Stimulated activated CD4-positive, alpha-beta T cell treated with anti-CD3 and anti-CD28 coated beads, Interleukin-2, amount 100 ng/mL, for 24 hours (primary cell): ENCODE measurements at places on chromosomes 7 and 10.

DNA sequence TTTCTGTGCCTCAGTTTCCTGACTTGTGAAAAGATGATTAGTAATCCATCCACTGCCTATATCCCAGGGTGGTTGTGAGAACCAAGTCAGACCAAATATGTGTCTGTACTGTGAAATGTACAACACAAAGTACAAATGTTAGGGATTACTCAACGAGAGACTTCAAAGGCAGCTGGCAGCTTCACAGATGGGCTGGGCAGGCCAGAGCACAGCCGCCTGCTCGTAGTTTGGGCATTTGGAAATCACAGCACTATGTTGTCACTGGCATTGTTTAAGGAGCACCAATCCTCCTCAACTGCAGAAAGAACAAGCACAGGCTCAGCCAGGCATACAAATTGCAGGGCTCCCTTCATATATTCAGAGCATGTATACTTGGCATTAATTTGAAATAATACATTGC, 64.5 kb upstream of the C10orf90 start:
- no peak for DNase-seq

DNA sequence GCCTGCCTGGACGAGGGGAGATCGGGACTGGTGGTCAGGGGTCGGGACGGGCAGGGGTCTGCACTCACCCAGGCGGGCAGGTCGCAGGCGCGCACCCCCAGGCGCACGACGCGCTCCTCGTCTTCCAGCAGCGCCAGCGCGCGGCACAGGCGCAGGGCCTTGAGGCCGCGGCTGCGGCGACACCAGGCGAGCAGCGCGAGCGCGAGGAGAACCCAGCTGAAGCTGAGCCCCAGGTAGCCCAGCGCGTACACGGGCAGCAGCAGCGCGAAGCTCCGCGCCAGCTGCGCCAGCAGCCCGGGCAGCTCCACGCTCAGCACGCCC, 328 bp downstream of the ESYT2 start:
- DNase-seq, result peak; percentile 66

DNA sequence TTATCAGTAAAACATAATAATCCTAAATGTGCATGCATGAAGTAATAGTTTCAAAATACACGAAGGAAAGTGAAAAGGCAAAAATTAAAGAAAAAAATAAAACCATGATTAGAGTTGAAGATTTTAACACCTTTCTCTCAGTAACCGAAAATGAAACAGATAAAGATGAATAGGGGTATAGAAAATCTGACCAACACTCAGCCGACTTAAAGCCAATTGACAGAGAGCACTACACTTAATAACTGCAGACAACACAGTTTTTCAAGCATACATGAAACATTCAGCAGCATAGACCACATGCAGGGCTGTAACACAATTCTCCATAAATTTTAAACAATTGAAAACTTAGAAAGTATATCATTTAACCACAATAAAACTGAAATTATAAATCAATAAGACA, 76.1 kb downstream of the CUBN start:
- no peak for DNase-seq

GRCh38 chr10:89051593-89051992, 61.0 kb downstream of the FAS start:
- DNase-seq, result no peak

- DNase-seq, result no peak
These were observed 33.7 kb upstream of the RHEB start for GRCh38 chr7:151553356-151553755.

DNA sequence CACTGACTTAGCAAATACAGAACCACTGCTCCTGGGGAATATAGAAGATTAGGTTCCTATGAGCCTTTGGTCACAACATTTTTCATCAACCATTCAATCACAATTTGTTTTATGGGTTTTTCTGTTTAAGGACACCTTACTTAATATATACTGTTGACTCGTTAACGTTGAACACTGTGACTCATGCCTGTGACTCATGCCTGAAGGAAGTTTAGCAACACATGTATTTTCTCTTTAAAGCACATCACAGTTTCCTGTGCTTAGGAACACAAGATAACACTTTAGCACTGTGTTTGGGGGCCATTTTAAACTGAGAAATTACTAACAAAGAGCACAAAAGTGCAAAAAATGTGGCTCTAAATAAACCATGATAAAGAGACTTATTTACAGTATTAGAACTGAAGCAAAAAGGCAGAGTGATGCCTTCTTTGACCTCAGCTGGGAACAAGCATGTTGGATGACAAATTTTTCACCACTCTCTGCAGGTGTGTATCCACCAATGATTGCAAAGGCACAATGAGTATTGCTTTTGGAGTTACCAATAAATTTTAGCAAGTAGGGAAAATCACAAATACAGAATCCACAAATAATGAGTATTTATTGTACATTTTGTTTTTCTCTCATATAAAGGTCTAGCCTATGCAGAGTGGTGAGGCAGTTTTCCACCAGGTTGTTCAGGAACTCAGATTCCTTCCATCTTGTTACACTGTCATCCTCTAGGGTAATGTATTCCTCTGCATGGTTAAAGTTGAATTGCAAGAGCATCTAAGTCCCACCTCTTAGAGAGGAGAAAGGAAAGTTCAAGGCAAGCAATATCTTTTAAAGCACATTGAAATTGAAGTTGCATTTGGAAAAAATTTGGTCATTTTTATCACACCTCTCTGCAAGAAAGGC, 7.3 kb downstream of the FGFBP3 start:
- peak; percentile 66 for DNase-seq

GRCh38 chr7:134374291-134374690, 57.6 kb upstream of the SLC35B4 start:
- no peak for DNase-seq

DNA sequence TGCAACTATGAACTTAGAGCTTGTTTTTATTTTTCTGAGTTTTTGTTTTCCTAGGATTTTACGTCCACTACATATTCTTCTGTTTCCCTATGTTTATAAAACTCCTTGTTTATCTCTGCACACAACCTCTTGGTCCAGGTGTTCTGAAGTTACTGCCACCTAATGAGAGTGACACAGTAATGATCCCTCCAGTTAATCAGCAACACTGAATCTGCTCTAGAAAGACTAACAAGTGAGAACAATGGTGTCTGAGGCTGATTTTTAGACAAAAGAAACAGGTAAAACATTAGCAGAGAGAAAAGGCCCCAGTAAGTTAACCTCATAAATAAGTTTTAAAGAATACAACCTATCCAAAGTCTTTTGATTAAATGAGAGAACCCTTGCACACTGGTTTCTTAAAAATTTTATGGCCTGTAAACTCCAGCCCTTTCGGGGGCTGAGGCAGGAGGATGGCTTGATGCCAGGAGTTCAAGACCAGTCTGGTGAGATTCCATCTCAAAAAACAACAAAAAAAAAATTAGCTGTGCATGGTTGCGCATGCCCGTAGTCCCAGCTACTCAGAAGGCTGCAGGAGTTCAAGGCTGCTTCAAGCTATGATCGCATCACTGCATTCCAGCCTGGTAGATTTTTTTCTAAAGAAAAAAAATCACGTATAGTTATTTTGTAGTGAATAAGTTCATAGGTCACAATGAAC, 397.6 kb downstream of the MAGI2 start:
- DNase-seq, result no peak

DNA sequence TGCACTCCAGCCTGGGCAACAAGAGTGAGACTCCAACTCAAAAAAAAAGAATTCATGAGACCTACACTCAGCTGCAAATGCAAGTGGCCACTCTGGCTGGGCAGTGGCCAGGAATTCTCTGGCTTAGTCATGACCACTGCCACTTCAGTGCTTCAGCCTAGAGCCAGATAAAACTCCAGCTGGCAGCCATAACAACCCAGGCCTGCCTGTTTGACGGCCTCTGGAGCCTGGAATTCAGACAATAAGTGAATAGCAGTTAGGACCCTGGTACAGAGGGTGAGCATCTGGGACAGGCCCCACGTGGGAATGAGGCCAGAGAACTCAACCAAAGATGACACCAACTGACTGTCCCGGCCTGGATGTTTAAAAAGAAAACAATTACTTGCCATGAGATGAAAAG, 18.9 kb downstream of the RCC1L start:
- no peak for DNase-seq

GRCh38 chr10:48697821-48698764, 13.4 kb downstream of the WDFY4 start:
- no peak for DNase-seq

- DNase-seq, result peak; percentile 38
These were observed 16.6 kb downstream of the ACBD5 start for GRCh38 chr10:27223964-27224363.

- no peak for DNase-seq
These were observed 174.8 kb upstream of the ANK3 start for GRCh38 chr10:60564475-60564874.

DNA sequence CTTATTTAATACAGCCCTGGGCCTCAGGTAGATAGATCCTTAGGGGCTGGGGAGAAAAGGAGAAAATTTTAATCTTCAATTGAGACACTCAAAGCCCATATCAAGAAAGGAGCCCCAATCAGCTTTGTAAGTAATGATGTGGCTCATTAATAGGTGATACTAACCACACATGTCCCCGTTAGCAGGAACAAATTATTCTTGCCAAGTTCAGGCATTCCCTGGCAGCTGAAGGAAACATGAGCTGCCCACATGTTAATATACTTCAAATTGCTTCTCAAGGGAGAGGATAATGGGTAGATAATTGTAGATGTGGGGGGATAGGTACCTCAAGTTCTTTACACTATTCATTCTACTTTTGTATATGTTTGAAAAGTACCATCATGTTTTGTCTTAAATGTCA, 14.5 kb downstream of the IFIT5 start:
- DNase-seq, result no peak

DNA sequence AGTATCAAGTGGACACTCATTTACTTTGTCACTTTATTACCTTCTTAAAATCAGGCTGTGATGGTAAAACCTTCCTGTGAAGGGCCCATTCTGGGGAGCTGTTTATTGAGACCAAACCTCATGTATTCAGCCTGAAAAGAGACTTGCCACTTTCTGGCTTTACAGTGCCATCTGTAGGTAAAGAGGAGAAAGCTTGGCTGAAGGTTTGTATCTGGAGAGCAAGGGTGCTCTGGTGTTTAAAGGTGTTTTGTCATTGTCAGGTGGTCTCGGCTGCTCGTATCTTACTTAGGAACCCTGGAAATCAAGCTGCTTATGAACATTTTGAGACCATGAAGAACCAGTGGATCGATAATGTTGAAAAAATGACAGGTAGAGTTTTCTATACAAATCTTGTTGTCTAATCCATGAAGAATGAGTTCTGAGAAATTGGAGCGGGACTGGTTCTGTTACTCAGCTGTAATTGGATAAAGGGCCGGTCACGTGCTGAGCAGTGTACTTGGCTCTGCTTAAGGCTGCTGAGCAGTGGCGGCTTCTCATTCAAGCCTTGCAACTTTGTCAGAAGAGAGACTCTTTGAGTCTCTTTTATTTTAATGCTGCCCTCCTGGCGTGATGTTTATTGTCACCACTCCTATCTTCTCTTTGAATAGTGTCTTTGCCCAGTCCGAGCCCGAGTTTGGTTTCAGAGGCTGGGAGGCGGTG, 46.9 kb downstream of the AP3M1 start:
- DNase-seq, result no peak

GRCh38 chr7:28405662-28406061, 6.7 kb upstream of the CREB5 start:
- no peak for DNase-seq

GRCh38 chr10:43199088-43199683, 60.9 kb downstream of the CSGALNACT2 start:
- DNase-seq, result no peak

DNA sequence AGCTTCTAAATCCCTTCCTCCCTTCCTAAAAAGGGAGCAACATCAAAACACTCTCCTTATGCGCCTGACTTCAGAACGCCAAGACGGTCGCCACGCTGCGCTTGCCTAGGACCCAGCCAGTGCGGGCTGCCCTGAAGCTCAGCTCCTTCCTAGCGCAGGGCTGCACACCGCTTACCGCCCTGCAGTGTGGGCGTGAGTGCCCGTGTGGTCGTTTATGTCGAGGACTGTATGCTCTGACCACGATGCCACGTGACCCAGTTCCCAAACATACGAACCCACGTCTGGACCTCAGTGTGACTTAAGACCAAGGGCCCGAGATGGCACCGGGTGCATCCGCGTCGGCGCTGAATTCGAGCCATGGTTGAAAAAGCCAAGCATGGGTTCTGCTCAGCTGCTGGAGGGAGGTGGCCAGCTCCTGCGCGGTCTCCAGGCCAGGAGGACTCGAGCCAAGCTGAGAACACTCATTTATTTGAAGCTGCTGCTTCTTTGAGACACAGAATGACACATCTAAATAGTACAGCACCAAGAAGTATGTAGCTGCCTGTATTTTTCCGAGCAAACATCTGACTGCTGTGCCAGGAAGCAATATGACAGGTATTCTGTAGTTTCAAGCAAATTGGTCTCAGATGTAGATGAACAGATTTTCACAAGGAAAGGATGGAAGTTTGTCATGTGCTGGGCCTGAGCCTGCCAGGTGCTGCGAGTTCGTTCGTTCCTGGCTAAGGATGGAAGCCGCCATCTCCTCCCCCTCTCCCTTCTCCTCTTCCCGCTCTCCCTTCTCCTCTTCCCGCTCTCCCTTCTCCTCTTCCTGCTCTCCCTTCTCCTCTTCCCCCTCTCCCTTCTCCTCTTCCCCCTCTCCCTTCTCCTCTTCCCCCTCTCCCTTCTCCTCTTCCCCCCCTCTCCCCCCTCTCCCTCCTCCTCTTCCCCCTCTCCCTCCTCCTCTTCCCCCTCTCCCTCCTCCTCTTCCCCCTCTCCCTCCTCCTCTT, 184.7 kb downstream of the EBF3 start:
- DNase-seq, result no peak

- DNase-seq, result no peak
These were observed 150.2 kb downstream of the TCF7L2 start for GRCh38 chr10:113100281-113100680.

DNA sequence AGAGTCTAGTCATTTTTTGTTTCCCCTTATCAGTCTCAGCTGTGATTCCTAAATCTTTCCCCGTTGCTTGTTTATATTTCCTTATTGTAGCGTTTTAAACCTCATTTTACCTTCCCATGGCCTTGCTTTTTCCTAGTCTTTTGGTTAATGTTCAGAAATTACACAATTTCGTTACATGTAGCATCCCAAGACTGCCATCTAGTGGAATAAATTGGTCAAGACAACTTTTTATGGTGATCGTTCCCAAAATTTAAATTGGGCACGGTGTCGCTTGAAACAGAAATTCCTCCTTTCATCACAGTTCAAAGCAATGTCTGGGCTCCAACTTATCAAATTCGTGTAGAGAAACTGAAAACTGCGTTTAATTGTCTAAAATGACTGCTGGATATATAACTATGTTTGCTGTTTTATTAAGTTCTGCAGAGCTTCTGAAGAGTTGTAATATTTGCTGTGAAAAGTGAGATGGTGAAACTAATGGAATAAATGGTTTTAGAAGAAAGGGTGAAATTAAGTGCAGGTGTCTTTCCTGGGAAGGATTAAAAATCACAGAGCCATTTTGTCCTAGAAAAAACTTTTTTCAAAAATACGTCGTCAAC, 370.2 kb downstream of the PHF14 start:
- DNase-seq, result no peak

DNA sequence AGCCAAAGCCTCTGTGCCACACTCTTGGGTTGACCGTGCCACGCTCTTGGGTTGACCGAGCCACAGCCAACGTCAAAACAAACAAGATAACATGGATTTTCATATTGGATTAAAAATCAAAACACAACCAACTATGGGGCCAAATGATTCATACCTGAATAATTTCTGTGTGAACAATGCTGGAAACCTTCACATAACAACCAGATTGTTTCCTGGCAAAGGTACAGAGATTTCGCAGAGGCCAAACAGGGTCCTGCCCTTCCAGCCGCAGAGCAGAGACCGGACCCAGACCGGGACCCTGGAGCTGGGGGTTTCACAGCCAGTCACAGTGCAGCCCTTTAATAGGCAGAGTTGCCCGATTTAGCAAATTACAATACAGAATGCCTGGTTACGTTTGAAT, 40.5 kb downstream of the ITIH5 start:
- no peak for DNase-seq
